ENCODE measurements at places on chromosomes 3 and 15. TPM values are rescaled to one million over a fixed set of nuclear protein-coding genes. Genes with fewer than 3 reads are reported as not detected.

Gene LINGO1
- total RNA-seq: not detected

Gene VGLL3
- 33.4 TPM for total RNA-seq

Gene FGD5
- total RNA-seq: 0.14 TPM

Gene GOLGA6L22
- total RNA-seq: not detected

Gene THOC7
- 45.6 TPM for total RNA-seq

Gene FBXW12
- not detected for total RNA-seq

Data from smooth muscle cell of bladder (primary cell).